ENCODE measurements at places on chromosomes 5 and 9.

DNA sequence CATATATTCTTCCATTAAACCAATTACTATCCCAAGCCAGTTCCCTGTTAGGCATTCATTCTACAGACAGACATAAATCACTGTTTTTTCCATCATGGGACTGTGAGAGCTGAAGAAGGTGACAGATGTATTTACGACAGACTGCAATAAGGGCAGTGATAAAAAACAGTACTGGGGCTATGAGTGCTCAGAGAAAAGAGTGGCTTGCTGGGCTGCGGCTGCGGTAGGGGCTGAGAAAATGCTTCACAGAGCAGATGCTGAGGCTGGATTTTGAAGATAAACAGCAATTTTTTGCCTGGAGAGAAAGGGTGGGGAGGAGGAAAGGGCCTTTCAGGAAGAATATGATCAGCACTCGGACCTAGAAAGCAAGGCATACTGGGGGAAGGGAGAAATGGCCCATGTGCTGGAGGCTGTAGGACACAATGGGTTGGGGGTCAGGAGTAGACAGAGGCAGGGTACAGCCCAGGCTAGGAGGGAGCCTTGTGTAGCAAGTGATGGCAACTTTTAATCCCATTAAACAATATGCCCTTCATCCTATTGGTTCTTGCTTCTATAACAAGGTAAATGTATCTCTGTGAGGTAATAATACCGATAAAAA, 279.3 kb downstream of the ASTN2 start:
- DNase-seq, result no peak

DNA sequence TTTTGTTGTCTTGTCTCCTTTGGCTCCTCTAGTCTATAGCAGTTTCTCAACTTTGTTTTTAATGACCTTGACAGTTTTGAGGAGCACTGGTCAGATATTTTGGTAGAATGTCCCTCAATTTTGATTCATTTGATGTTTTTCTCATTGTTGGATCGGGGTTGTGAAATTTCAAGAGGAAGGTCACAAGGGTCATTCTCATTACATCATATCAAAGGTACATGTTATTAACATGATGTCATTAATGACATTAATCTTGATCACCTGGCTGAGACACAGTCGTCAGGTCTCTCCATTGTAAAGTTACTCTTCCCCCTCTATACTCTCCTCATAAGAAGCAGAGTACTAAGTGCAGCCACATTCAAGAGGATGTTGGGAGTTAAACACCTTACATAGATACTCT, 7.2 kb downstream of the ISOC1 start:
- no peak for DNase-seq

- no peak for DNase-seq
Measured at GRCh38 chr9:114169029-114169951, 14.0 kb downstream of the COL27A1 start.

GRCh38 chr5:40402007-40402364, 277.7 kb upstream of the PTGER4 start:
- peak; percentile 63 for DNase-seq

- no peak for DNase-seq
Measured at GRCh38 chr5:178417391-178417811, 172.8 kb downstream of the COL23A1 start.

GRCh38 chr5:7518947-7519560, 123.1 kb downstream of the ADCY2 start:
- DNase-seq, result no peak

- no peak for DNase-seq
Measured at GRCh38 chr9:118558026-118558425, 811.2 kb downstream of the BRINP1 start.

- no peak for DNase-seq
Measured at GRCh38 chr9:88809355-88810161, 181.7 kb upstream of the S1PR3 start.

GRCh38 chr9:33377089-33377715, 25.2 kb downstream of the AQP7 start:
- DNase-seq, result no peak

- DNase-seq, result no peak
Measured at GRCh38 chr9:123601828-123602227, 245.8 kb downstream of the CRB2 start.

GRCh38 chr9:90058182-90058763, 453.5 kb downstream of the GADD45G start:
- no peak for DNase-seq

DNA sequence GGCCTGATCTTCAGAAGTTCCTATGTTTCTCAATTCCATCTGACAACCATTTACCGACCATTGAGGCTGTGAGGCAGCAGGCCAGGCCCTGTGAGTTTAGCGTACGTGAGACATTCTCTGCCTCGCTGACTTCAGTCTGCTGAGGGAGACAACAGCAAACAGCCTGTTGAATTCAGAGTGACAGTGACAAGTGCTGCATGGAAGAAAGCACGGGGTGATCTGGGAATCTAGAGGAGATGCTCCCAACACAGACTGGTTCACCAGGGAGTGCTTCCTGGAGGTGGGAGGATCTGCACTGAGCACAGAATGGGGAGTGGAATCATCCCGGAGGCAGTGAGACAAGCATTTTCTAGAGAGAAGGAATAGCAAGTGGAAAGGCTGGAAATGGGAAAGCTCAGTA, 10.0 kb upstream of the DDX41 start:
- DNase-seq, result no peak

DNA sequence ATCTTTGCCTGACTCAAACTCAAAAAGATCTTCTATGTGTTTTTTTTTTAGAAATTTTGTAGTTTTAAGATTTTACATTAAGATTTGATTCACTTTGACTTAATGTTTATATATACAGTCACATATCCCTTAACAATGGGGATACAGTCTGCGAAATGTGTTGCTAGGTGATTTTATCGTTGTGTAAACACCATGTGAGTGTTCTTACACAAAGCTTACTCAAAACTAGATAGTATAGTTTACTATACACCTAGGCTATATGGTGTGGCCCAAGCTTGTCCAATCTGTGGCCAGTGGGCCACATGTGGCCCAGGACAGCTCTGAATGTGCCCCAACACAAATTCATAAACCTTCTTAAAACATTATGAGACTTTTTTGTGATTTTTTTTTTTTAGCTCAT, 131.9 kb downstream of the CWC27 start:
- DNase-seq, result no peak
